CD4-positive, alpha-beta T cell treated with Interleukin-15 for 4 hours (primary cell): ENCODE measurements at places on chromosomes 2 and 18.

DNA sequence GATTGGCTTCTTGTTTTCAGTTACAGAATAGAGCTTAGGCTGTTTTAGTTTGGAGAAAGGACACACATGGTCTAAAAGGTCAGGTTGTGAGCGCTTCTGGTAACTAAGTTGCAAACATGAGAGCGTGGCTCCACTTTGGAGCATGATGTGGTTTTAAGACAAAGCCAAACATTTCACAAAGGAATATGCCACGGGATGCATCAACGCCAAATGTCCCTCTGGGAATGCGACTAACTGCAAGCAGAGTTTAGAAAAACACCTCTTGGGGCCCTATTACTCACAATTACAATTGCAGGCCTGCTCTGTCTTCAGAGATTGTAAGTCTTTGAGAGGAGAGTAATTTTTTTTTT, 25.4 kb downstream of the MYO7B start:
- DNase-seq: no peak

- DNase-seq: no peak
These were observed 108.3 kb upstream of the NOSTRIN start for GRCh38 chr2:168694173-168694572.

DNA sequence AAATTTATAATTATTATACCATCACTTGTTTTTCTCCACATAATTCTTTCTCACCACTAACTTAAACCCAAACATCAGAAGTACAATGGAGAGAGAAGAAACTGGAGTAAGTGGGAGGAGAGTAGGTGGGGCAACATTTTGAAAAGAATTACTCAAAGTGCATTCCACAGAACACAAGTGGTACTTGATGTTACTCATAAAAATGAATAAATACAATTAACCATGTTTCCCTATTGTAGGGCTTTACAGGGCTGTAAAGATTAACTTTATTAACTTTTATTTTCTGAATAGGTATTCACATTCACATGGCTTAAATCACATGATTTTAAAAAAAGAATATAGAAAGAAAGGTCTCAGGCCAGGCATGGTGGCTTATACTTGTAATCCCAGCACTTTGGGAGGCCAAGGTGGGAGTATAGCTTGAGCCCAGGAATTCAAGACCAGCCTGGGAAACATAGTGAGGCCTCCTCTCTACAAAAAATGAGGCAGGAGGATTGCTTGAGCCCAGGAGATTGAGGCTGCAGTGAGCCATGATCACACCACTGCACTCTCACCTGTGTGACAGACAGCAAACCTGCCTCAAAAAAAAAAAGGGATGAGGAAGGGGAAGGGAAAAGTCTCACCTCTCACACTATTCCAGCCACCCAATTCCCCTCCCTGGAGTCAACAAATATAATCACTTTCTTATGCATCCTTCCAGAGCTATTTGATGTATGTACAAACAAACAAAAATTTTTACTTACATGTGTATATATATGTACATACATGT, 47.1 kb downstream of the KCNG3 start:
- DNase-seq: no peak

- DNase-seq: no peak
These were observed 18.6 kb downstream of the DGKD start for GRCh38 chr2:233372855-233373254.

- no peak for DNase-seq
These were observed 80.4 kb upstream of the RAPGEF4 start for GRCh38 chr2:172655091-172655837.

DNA sequence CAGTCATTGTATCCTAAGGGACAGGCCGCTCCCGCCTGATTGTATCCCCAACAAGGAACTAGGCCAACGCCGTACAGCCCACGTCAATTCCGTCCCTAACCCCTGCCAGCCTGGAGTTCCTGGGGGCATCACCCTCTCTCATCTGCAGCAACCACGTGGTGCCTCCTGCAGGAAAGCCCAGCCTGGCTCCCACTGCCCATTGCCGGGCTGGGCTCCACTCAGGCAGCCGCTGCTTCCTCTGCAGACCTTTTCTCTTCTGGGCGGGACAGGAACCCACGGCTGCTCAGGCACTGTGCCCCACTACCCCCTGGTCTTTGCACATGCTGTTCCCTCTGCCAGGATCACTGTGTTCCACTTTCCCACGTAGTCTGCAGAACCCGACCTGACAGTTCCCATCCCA, 212.2 kb downstream of the TFCP2L1 start:
- DNase-seq: no peak
